ENCODE measurements at places on chromosomes 3 and 15.

DNA sequence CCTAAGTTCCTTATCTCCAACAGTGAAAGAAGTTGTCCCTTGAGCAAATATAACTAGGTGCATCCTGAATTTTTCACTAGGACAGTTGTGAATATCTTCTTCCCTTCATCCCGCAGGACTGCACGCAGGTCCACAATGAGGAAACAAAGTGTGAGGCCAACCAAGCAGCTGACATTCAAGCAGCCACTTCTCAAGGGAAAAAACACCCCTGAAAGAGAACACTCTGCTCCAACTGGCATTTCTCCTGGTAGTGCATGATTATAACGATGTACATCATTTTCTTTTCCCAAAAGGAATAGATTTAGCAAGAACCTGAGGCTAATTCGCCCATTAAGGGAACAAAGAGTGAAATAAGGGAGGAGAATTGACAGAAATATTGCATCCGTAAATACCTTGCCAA lies 74.5 kb downstream of the ANXA2 start:
- DNase-seq = no peak

- DNase-seq = no peak
These were observed 105.5 kb downstream of the PLD1 start for GRCh38 chr3:171704814-171705213.

- no peak for DNase-seq
These were observed 79.8 kb downstream of the WNT7A start for GRCh38 chr3:13800064-13800463.

DNA sequence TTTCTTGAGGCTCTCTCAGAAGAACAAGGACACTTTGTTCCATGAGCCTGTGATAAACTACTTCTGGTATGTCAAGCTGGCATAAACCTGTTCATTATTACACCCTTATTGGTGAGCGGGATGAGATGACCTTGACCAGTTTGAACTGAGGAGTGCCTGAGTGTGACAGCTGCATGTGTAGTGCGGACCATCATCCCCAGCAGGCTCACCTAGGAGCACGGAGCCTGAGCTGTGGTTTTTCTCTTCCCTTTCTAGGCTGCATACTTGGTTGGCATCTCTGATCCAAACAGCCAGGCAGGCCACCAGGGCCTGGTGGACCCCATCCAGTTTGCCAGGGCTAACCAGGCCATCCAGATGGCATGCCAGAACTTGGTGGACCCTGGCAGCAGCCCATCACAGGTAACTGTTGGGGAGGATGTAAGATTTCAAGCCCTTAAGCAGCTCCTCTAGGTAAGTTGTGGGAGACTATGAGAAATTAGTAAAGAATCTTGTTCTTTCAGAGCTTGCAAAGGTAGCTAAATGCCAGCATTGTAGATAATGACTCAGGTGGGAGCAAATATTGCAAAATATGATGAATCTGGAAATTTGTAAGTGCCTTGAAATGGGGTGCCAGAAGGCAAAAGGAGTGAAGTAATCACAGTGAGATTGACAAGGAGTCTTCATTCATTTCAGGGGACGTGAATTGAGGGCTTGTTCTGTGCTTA lies 288.9 kb upstream of the TPM1 start:
- no peak for DNase-seq

DNA sequence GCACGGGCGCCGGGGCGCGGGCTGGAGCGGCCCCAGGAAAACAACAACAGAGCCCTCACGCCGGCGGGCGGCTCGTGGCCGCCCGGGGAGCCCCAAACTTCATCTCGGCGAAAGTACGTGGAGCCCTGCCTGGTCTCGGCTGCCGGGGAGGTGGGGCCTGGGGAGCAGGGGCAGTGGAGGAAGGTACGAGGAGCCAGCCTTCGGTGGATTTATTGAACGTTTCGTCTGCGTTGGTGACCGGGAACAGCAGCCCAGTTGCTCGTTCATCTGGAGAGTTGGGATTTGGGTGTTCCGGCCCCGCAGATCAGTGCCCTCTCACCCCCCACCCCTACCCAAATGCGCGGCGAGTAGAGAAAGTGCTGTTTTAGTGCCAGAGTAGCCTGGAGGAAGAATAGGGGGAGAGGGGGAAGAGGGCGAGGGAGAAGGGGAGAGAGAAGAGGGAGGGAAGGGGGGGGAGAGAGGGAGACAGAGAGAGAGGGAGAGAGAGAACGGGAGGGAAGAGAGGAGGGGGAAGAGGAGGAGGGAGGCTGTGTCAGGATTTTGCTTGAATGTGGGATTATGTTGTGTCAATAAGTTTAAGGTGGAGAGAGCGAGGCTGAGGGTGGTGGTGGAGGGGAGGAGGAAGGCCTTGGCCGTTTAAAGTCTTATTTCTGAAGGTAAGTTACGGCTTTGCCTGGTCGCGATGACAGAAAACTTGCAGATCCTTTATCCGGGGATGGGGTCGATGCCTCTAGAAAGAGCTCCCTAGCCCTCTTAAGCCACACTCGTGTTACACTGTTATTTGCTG lies 970 bp downstream of the BBX start:
- DNase-seq = no peak

GRCh38 chr3:54966979-54967378 lies 39.1 kb upstream of the LRTM1 start:
- DNase-seq = no peak

DNA sequence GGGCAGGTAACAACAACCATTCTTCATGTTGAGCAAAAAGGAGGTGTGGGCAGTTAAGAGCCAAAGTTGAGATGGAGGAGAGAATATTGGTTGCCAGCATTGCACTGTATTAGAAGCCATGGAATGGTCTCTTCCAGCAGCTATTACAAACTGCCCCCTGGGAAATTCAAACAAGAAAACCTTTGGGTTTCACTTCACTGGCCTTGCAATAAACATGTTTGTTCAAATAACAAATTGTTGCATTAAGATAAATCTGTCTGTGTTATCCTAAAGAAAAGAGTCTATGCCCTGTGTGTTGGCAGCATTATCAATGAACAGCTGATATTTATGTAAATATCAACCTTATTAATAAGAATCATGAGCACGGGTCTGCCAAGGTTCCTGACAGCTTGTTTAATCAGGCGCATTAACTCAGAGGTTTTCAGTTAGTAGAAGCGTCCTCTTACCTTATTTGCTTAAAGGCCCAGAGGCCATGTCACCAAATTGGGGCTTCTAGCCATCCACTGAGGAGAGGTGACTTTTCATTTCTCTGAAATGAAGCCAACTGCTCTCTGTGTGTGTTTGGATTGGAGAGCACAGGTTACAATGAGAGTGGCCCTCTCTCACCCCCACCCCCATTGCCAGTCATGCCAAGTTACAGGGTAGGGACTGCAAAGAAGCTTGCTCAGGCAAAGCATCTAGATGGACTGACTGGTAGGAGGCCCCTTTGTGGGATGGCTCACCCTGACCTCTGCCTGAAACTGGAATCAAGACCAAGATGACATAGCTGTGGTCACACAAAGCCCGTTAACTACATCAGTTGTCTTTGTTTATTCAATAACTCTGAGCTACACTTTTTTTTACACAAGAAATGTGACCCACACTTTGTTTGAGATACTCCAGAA lies 10.5 kb downstream of the FILIP1L start:
- DNase-seq = no peak

- no peak for DNase-seq
These were observed 15.8 kb downstream of the C3orf85 start for GRCh38 chr3:109152320-109152719.

DNA sequence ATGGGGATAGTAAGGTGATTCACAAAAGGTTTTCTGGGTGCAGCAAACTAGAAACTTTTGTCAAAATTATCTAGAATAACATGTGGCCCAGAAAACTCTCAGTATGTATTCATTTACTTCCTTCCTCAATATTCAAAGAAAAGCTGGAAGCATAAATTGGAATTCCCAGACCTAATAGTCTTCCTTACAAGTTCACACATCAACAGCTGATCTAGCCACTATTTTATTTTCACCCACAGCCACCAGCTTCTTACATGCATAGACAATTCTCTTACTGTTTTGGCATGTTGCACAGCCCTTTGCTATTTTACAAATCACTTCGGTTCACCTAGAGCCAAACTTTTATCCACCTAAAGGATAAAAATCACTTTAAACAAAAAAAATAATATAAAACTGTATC lies 647.8 kb upstream of the CCDC54 start:
- no peak for DNase-seq

- DNase-seq = no peak
These were observed 116.9 kb upstream of the RAD18 start for GRCh38 chr3:9080163-9080562.

DNA sequence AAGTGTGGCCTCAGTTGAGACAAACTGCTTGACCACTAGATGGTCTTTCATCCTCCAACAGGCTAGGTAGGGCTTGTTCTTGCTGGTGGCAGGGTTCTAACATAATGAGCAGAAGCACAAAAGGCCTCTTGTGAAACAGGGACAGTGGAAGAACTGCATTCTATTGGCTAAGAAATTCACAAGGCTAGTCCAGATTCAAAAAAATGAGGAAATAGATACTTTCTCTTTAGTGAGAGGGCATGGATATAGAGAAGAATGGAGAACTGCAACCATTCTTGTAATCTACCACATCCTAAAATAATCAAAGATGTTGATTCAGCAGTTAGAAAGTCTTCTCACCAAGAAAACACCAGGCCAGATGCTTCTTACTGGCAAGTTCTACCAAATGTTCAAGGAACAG lies 143.7 kb upstream of the LRIG1 start:
- no peak for DNase-seq

DNA sequence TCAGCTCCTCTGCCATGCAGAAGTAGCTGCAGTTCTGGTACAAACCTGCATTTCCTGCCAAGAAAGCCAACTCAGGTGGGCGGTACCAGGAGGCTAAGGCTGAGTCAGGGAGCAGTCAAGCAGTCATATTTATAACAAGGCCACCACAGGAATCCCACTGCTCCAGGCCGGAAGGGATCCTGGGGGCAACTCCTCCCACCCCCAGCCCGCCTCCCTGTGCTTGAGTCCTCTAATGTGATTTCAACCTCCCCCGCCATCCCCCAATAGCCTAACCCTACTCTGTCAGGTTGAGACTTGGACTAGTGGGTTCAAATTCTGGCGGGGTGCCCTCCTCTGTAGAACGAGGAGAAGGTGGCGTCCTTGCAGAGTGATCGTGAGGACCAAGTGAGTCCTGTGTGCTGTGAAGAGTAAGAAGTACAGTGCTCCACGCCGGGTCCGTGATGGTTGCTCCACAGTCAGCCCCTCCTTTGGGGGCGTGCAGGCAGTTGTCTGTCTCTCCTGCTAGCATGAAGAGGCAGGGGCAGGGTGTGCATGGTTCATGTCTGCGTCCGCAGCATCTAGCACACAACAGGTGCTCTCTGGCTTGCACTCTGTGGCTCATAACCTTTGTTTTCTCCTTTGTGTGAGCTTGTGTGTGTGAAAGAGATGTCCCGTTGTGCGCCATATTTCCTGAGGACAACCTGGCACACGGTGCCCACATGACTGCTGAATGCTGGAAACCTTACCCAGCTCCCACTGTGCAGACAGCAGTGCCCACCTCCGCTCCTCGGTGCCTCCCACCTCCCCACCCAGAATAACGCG lies 78.3 kb downstream of the SMAD6 start:
- DNase-seq = no peak

GRCh38 chr15:81400640-81401236 lies 26.7 kb upstream of the TMC3 start:
- DNase-seq = no peak

DNA sequence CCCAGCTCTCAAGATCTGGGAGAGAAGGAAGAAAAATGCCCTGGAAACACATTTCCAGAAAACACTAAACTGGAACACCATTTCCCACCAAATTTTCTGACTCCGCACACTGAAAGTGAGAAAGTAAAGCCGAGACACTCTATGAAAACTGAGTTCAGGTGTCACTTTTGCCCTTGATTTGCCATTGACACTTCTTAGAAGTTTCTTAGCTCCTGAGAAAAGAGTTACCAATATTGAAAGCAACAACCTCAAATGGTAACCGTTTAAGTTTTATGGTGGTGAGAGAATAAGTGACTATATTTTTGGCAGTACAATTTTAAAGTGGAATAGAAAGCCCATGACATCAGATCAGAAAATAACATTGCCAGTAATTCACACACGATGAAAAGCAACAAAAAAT lies 39.0 kb downstream of the CD86 start:
- DNase-seq = no peak

- DNase-seq = no peak
These were observed 6.8 kb downstream of the UBE2E2 start for GRCh38 chr3:23209747-23210487.

GRCh38 chr3:188217726-188218125 lies 63.8 kb downstream of the LPP start:
- DNase-seq = no peak

DNA sequence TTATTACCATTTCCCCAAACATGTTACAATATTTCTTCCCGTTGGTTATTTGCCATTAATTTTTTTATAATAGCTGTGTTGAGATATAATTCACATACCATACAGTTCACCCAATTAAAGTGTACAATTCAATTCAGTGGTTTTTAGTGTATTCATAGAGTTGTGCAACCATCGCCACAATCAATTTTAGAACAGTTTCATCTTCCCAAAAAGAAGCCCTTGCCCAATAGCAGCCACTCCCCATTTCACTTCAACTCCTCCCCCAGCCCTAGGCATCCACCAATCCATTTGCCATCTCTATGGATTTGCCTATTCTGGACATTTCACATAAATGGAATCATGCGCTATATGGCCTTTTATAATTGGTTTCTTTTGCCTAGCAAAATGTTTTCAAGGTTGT lies 225.1 kb downstream of the EPHB1 start:
- DNase-seq = no peak

DNA sequence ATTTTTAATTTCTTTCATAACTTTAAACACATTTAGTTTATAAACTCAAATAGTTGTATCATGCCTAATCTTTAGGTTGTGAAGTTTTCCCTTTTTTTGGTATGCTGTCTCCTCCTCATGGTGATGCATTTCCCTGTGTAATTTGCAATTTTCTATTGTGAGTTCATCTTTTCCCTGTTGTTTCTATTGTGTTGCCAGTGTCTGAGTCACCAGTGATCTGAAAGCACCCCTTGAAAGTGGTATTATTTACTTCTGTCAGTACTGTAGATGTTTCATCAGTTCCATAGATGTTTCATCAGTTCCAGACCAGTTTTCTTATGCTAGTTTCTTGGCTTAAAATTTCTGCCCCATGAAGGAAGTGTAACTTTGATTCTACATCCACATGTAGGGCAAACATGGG lies 80.6 kb downstream of the OXSM start:
- DNase-seq = no peak

GRCh38 chr15:48609486-48609885 lies 36.0 kb downstream of the FBN1 start:
- no peak for DNase-seq

DNA sequence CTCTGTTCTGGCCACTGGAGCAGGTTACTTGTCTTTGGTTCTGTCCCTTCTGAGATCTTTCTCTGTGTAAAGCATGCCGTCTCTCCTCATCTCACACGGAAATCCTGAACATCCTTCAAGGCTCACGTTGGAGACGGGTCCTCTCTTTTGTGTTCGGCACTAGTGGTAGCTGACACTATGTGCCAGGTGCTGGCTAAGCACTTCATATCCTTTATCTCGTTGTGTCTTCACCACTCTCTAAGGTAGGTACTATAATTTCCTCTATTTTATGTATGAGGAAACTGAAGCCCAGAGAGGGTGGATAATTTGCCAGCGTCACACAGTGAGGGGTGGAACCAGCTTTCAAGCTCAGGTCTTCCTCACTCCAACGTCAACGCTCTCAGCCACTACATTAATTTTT lies 1.2 kb downstream of the IFT122 start:
- DNase-seq = no peak
